Spinal cord (tissue), 10 donors: ENCODE measurements at places on chromosomes 1 and 21.
A peak's percentile ranks its signal among the peaks of the same experiment; 100 is the strongest.

- DNase-seq: no peak
Observed at GRCh38 chr1:25167269-25168192, 64.8 kb downstream of the SYF2 start.

DNA sequence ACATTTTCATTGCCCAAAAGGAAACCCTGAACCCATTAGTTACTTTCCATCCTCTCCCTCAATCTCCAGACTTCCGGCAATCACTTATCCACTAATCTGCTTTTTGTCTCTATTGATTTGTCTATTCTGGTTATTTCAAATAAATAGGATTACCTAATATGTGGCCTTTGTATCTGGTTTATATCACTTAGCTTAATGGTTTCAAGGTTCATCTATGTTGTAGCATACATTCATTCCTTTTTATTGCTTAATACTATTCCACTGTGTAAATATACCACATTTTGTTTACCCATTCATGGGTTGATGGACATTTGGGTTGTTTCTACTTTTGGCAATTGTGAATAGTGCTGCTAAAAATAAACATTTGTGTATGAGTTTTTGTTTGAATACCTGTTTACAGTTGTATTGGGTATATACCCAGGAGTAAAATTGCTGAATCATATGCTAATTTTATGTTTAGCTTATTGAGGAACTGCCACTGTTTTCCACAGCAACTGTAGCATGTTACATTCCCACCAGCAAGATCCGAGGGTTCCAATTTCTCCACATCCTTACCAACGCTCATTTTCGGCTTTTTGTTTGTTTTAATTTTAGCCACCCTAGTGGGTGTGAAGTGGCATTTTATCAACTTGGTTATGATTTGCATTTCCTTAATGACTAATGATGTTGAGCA lies 2.5 kb upstream of the SLC25A44 start:
- DNase-seq: no peak

GRCh38 chr1:61287014-61287413 lies 204.7 kb downstream of the NFIA start:
- no peak for DNase-seq

GRCh38 chr1:25815208-25816111 lies 4.3 kb upstream of the MTFR1L start:
- DNase-seq: no peak

DNA sequence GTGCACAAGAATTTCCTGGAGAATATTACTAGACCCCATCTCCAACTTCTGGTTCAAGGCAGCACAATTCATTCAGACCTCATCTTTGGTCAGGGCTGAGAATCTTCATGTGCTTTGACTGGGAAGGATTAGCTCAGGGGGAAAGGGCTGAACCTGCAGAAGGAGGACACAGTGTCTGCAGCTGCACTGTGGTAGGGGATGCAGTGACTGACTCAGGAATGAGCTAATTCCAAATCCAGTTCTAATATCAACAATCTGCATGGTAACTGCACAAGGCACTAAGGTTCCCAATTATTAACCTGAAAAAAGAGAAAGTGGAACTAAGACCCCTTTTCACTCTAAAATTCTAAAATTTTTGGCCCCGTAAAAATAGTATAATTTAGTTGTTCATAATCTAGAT lies 31.6 kb downstream of the TTLL7 start:
- DNase-seq: no peak

- DNase-seq: peak; percentile 73
Observed at GRCh38 chr21:37072274-37072987, 440 bp downstream of the PIGP start.

DNA sequence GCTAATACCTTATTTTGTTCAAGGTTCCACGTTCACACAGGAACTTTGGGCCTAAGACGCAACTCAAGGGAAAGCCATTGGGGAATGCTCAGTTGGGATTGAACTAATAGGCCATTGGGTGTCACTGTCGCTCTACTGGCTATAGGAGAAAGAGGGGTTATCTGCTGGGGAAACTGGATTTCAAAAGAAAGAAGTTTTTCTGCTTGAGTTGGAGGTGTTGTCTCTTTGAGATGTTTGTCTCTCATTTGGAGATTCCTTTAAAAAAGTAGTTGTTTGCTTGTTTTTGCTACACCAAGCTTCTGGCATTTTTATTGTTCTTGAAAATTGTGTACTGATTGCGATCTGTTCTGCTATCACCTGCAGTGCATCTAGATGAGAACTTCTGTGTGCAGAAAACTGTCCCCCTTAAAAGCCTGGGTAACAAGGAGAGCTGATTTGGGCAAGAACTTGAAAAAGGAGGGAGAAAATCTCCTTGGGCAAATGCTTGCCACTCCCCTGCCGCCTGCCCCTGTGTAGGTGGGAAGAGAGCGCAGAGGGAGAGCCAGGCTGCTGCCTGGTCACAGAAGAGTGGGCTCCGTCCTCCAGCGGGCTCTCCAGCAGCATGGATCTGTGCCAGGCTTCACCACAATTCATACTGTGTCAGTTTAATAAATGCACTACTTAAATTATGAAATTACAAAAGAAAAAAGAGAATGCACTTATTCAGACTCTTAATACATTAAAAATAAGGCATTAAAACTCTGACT lies 39.9 kb downstream of the PEX14 start:
- peak; percentile 91 for DNase-seq

GRCh38 chr1:151408891-151409290 lies 9.5 kb downstream of the PSMB4 start:
- no peak for DNase-seq

DNA sequence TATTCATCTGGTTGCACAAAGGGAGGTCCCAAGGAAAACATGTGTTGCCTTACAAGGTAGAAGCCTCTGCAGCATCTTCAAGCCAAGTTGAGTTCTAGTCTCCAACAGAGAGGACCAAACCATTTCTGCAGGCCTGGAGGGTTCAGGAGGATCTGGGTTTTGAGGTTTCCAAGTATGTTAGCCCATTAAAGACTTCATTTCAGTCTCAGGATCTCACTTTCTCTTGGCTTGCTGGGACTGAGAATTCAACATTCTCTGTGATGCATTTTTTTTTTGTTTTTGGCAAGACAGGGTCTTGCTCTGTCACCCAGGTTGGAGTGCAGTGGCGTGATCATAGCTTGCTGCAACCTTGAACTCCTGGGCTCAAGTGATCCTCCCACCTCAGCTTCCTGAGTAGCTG lies 8.8 kb upstream of the MYOCOS start:
- no peak for DNase-seq

- DNase-seq: no peak
Observed at GRCh38 chr1:80143361-80143760, 1136.8 kb upstream of the ADGRL4 start.

- DNase-seq: no peak
Observed at GRCh38 chr1:47724432-47724999, 272.7 kb downstream of the TRABD2B start.

DNA sequence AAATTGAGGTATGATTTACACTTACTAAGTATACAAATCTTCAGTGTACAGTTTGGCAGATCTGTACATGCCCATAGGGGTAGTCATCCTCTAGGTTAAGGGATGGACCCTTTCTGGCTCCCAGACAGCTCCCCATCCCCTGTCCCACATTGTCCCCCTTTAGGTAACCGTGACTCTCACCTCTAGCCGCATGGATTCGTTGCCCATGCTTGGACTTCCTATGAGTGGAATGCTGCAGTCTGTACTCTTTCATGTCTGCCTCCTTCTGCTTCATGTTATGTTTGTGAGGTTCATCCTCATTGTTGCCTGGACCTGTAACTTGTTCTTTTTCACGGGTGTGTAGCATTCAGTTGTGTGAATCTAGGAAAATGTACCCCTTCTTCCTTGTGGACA lies 20.3 kb downstream of the SLC37A1 start:
- DNase-seq: no peak

- DNase-seq: peak; percentile 95
Observed at GRCh38 chr1:17119076-17119772, at the start of gene PADI2. Gene PADI2 (minus strand): TSS chr1:17119451. CDS start chr1:17119371, 80 bp downstream.

DNA sequence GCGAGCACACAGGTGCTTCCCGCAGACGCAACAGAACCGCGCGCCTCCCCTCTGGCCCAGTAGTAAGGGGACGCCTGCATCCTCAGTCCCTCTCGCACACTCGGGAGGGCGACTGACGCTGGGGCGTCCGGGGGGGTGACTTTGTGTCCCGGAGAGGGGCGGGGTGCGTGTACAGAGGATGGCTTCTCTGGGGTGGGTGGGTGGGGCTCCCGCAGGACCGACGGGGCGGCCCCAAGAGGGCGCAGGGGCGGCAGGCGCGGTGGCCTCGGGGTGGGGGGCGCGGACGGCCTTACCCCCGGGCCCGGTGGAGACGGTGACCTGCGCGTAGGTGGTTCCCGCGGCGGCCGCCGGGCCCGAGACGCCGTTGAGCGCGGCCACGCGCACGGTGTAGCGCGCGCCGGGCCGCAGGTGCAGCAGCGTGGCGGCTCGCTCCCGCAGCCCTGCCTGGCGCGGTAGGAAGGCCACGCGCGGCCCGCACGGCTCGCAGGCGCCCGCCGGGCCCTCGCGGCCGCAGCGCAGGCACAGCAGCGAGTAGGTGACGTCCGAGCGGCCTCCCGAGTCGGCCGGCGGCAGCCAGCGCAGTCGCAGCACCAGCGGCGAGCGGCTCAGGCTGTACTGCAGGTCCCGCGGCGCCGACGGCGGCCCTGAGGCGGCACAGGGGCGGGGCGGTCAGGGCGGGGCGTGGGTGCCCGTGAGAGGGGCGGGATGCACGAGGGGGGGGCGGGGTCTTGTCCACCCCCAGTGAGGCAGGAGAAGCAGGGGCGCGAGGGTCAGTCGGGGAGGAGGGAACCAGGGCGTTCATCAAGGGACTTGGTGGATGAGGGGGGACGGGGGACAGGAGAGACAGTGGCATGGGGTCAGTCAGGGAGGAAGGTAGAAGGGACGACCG lies 12.1 kb downstream of the EPHA10 start:
- DNase-seq: no peak

DNA sequence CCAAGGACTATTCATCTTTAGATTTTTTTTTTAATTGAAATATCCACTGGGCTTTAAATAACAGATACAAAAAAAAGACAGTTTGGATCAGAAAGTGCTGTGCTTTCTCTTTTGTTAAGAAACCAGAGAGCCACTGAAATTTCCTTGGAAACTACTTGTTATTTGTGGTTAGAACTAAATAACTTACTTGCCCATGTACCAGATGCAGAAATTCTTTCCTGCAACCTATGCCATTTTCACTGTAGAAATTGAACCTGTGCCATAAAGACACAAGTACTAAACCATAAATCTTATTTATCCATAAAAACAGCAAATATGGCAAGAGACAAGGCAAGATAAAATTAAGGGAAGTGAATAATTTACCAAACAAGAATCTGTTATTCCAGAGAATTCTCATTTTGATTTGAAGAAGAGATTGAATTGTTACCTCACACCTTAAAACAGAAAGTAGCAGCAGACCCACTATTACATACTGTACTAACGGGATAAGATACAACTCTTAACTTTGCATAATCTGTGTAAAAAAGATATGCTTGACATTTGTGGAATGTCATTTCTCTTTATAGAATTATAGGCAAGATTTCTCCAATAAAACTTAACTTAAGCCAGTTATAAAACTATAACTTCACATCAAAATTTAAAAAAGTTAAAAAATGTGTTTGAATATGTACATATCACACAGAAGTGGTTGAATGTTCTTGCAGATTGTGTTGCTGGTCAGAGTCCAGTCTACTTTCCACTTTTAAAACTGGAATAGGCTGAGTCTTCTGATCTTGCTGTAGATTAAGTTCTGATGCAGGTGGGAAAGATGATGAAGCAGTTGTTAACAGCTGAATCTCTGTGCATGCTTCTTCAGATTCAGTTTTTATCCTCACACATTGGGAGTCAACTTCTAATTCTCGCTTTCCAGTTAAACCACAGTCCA lies 6.3 kb upstream of the PHTF1 start:
- DNase-seq: no peak

- DNase-seq: no peak
Observed at GRCh38 chr1:79741720-79742421, 735.3 kb upstream of the ADGRL4 start.

DNA sequence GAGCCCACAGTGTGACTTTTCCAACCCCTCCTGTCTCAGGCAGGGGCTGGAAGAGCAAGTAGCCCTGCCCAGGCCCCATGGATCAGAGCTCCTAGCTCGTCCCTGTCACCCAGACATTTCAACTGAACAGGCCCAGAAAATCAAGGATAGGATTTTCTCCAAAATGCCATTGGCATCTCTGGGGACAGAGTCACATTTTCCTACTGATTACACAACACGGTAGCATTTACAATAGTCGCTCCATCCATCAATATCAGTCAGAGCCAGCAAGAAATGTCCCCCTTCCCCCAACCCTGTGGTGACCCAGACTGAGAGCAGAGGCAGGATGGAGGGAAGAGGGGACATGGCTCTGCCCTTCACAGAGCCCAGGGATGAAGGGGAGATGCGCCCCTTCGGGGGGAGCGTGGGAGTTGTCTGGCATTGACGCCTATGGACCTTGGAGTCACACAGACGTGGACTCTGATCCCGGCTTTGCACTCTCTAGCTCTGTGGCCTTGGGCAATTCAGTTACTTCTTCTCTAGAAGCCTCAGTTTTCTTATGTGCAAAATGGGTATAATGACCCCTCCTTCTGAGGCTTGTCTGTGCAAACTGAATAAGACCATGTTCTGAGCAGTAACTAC lies 275.6 kb downstream of the FOXD2 start:
- no peak for DNase-seq

DNA sequence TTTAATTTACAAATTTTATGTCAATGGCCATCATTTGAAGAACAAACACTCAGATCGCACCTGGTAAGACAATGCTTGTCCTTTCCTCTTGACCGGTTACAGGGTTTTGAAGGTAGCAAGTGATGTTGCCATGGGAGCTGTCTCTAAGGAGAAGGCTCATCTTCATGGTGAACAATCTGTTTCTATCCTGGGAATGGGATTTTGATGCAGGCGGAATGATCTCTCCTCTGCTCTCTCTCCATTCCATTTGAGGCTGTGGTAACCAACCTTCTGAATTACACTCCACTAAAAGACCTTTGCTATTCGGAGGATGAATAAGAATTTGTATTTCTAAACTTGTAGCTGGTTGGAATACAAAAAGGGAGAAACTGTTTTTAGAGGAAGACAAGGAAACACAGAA lies 57.9 kb upstream of the SLC5A9 start:
- no peak for DNase-seq

- DNase-seq: peak; percentile 62
Observed at GRCh38 chr21:44846485-44847260, 26.8 kb downstream of the PTTG1IP start.
